Fibroblast of skin of abdomen (primary cell): ENCODE measurements at places on chromosomes 3 and 15.

DNA sequence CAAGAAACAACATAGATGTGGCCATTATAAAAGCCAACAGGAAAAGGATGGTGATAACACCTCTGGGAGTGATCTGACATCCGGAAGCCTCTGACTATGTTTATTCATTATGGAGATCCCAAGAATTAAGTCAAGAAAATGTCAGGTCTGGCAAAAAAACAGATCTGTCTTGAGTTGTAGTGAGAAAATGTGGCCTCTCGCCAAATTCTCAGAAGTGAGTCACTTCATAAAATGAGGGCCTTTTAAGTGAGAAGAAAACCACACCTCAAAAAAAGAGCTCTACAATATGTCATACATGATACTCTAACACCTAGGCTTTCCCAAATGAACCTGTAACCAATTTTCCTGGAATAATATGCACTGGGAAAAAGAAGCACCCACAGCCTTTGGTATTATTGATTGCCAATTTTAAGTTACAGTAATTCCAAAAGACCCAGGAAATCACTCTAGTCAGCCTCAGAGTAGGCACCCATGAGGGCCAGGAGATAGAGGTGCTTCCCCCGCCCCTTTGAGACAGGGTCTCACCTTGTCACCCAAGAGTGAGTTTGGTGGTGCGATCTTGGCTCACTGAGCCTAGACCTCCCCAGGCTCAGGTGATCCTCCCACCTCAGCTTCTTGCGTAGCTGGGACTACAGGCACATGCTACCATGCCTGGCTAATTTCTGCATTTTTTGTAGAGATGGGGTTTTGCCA lies 38.0 kb downstream of the CCR3 start:
- peak; percentile 31 for DNase-seq

GRCh38 chr3:32978331-32978730 lies 26.9 kb downstream of the CCR4 start:
- no peak for DNase-seq

- no peak for DNase-seq
Measured at GRCh38 chr3:174208161-174208560, 651.0 kb upstream of the NAALADL2 start.

GRCh38 chr3:197791892-197792647 lies 1.0 kb downstream of the LRCH3 start:
- DNase-seq, result no peak

DNA sequence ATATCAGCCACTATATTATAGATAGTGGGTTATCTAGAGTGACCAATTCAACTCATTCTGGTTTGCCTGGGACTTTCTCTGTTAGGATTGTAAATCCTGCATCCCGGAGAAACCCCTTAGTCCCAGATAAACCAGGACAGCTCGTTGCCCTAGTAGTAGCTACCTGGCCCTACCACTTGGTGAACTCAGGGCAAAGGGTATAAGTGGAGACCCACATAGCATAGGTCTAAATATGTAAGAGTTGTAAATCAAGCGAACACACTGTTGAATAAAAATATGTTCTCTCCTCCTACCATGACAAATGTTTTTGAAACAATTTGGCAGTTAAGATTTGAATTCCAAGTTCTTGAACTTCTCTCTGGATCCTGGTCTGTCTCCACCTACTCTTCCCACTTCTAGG lies 15.7 kb upstream of the LMCD1 start:
- no peak for DNase-seq

- no peak for DNase-seq
Measured at GRCh38 chr15:66836231-66837030, 134.4 kb downstream of the SMAD6 start.

DNA sequence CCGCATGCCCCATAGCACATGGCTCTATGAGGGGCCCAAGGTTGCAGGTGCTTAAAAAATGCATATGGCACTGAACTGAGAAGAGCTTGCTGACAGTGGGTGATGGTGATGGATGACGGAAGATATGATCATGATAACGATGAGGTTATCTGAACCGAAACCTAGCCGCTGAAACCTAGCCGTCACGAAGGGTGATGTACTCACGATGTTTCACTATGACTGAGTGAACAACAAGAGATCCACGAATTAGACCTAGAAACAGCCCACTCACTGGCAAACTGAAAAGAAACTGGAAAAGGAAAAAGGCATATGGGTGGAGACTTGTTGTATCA lies 57.6 kb upstream of the BCL6 start:
- DNase-seq, result no peak

DNA sequence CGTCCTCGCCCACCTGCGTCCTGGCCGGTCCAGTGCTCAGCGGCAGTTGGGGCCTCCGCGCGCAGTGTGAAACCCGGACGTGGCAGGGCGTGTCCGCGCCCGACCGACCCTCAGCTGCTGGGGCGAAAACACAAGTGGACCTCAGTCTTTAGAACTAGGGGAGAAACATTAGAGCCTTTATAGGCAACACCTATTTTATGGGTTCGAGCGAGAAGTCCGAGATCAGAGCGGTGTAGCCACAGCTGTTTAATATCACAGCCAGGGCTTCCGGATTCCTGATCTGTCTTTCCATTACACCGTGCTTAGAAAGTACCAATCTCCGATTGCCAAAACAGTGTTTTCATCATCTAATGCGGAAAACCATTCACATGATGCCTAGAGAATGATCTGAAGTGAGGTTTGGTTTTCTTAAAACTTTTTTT lies 506 bp downstream of the RAD51 start:
- peak; percentile 5 for DNase-seq

- no peak for DNase-seq
Measured at GRCh38 chr3:58036293-58037032, 28.2 kb downstream of the FLNB start.

DNA sequence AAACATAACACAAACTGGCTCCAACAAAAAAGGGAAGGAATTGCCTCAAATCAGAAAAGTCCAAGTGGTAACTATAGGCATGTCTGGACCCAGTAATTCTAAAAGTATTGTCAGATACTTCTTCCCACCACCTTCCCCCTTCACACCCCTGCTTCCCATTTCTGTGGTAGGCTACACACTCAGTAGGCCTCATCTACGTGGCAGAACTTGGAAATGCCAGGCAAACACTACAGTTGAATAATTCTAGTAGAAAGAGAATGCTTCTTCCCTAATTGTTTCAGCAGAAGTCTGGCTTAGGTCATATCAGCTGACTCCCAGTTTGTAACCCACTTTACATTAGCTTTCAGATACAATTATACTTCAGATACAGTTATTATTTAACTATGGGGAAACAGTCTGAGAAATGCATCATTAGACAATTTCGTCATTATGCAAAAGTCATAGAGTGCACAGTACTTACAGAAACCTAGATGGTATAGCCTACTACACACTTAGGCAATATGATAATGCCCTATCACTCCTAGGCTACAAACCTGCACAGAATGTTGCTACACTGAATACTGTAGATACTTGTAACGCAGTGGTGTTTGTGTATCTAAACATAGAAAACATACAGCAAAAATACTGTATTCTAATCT lies 6.4 kb downstream of the SETMAR start:
- no peak for DNase-seq

GRCh38 chr3:12440927-12441714 lies 43.2 kb upstream of the TSEN2 start:
- peak; percentile 79 for DNase-seq

- DNase-seq, result peak; percentile 34
Measured at GRCh38 chr3:13141991-13142412, 68.8 kb upstream of the IQSEC1 start.

DNA sequence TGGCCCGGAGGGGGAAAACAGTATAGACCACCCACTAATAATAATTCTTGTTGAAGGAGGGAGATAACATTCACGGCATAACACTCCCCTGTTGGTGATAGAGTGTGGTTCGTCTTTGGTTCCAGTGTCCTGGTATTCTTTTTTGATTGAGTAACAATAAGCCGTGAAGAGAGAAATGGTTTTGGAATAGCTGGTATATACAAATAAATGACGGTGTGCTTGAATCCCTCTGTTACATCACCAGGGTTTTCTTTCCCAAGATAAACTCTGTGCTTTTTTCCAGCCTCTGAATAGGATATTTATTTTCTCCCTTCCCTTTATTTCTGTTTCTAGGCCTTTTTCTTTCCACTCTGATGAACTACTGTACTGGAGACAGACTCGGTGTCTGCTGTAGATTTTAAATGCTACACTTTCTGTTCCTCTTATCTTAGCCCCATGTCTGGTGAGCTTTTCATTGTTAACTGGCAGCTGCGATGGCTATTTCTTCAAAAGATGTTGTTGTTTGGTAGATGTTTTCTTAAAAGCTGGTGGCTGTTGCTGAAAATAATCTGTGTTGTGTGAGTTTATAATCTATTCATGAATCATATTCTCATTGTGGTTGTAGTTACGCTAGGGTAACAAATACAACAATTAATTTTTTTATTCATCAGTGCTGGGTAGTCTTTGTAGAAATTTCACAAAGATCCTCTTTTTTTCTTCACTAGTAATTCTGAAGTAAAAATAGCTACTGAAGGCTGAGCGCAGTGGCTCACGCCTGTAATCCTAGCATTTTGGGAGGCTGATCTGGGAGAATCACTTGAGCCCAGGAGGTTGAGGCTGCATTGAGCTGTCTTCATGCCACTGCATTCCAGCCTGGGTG lies 15.5 kb upstream of the SCAANT1 start:
- no peak for DNase-seq

DNA sequence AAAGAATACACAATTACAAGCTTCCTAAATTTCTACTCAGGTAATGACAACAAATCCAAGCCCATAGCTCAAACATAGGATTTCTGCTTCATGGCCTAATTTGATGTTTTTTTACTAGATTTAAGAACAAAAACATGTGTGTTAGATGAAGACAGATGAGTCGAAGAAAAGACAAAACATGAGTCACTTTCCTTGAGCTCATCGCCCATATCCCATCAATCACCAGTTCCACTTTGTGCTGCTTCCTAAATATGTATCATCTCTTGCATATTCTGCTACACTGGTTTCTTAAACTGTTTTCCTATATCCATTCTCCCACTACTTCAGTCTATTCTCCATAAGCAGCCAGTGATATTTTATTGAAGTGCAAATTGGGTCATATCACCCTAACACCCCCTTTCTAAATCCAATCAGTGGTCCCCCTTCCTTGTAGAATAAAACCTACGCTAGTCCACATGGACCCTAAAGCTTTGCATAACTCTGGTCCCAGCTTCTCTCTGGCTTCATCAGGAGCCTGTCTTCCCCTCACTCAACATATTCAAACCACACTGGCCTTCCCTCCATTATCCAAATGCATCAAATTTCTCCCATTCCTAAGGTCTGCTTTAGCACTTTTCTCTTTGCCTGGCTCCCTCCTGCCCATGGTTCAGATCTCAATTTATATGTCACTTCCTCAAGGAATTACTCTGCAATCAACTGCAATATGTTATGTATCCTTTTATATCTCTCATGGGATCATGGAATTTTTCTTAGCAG lies 1033.9 kb downstream of the FHIT start:
- peak; percentile 80 for DNase-seq

- peak; percentile 45 for DNase-seq
Measured at GRCh38 chr3:134883697-134884385, 88.8 kb downstream of the EPHB1 start.

GRCh38 chr3:31613177-31613576 lies 80.5 kb downstream of the STT3B start:
- no peak for DNase-seq

- no peak for DNase-seq
Measured at GRCh38 chr15:88865498-88866099, 29.7 kb downstream of the HAPLN3 start.

- DNase-seq, result no peak
Measured at GRCh38 chr15:63507878-63508818, 3.8 kb downstream of the USP3 start.

- no peak for DNase-seq
Measured at GRCh38 chr3:105559856-105560255, 193.1 kb downstream of the ALCAM start.

GRCh38 chr3:55804170-55805095 lies 317.3 kb upstream of the WNT5A start:
- no peak for DNase-seq

DNA sequence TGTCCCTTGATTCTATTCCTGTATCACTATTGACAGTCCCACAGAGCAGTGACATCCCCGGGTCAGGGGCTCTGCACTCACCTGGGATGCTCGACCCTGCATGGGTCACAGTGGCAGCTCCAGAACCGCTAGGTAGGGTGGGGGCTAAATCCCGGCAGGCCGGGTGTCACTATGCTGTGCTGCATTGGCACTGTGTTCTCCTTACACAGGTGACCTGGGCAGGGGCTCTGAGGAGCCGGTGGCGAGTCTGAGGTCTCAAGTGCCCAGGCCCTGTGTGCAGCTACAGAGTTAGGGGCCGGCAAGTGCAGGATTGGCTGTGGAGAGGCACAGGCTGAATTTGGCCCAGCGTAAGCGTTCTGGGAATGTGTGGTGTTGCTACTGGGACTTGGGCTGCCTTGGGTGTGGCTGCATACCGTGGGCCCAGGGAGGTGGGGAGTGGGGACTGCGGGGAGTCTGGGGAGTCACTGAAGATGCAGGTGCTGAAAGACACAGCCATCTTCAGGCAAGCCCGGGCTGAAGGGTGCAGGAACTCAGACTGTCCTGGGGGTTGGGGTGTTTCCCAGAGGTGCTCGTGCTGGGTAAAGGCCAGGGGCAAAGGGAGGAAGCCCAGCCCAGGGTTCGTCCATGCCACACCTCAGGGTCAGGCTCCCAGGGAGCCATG lies 102.6 kb upstream of the PRR20G start:
- no peak for DNase-seq

- DNase-seq, result no peak
Measured at GRCh38 chr15:51856714-51857380, 27.4 kb downstream of the TMOD3 start.

- peak; percentile 94 for DNase-seq
Measured at GRCh38 chr15:70799667-70800450, 36.5 kb upstream of the UACA start.

DNA sequence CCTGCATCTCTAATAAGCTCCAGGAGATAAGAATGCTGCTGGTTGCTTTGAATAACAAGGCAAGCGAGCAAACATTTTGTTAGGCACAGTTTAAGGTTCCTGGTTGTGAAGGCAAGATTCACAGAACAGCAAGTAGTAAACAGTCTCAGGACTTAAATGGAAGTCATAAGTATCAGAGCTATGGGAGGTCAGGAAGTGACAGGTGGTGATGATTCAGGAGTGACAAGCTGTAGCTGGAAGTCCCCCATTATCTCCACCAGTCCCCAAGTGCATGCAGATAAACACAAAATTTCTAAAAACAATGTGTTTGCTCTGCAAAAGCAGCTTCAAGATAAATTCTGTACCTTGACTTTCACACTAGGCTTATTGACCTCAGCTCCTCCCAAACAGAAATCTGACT lies 3.3 kb downstream of the FETUB start:
- no peak for DNase-seq

- DNase-seq, result no peak
Measured at GRCh38 chr3:4425707-4426106, 41.4 kb downstream of the SUMF1 start.
